ENCODE measurements at places on chromosomes 6 and 20.

GRCh38 chr20:59148701-59149493 lies 14.7 kb upstream of the ZNF831 start:
- no peak for DNase-seq

GRCh38 chr6:117423754-117424153 lies 2.0 kb downstream of the ROS1 start:
- no peak for DNase-seq

- peak; percentile 24 for DNase-seq
Observed at GRCh38 chr20:62043131-62043914, 22.4 kb downstream of the TAF4 start.

DNA sequence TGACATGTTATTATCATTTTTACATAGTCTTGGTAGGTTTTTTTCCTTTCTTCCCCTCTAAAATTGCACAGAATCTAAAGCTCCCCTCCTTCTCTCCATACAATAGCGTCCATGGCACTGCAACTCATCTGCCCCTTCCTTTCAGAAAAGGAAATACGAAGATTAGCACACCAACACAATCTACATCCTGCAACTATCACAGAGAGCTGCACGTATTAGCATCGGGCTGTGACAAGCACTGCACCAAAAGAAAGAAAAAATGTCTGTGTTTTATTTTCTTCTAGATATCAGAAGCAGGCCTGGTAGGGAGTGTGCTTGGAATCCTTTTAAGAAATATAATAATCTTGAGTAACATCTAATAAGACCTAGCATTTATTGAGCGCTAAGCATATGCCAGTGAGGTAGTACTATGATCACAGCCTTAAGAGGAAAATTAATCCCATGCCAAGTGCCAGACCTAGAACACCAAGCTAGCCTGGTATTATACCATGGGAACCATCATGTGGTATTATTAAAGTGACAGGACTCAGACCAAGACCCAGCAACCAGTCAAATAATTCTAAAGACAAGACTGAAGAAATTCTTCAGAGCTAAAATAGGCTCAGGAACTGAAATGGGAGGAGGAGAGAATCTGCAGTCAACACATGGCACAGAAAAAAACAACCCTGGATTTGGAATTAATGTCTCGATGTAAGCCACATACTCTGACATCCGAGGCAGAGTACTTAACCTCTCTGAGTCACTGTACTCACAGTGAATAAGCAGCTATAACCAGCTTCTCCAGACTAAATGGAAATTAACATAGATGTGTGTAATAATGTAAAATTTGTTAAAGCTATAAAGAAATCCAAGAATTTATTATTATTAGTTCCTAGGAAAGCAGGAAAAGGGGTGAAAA lies 124.3 kb downstream of the IPCEF1 start:
- peak; percentile 27 for DNase-seq

DNA sequence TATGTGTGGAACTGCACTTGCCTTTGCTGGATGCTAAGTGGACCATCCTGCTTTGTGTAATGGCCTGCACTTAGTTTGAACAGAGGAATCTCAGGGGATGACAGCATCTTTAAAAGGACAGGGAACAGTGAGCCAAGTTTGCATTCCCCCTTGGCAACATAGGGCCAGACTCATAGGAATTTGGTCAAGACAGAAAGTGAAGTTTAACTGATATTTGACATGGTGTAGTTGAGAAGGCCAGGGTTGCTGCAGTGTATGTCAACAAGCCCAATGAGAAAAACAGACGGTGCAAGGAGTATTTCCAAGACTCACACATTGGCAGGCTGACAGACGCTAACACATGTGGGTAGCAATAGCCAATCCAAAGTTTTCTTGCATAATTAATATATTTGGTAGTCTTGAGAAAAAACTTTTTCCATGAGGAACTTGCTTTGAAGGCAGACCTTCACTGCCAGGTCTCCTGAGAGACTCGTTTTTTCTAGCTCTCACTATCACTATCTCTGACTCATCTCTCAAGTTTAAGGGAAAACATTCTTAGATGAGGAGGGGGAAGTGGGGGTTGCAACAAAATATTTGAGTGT lies 213.8 kb downstream of the IBTK start:
- no peak for DNase-seq

DNA sequence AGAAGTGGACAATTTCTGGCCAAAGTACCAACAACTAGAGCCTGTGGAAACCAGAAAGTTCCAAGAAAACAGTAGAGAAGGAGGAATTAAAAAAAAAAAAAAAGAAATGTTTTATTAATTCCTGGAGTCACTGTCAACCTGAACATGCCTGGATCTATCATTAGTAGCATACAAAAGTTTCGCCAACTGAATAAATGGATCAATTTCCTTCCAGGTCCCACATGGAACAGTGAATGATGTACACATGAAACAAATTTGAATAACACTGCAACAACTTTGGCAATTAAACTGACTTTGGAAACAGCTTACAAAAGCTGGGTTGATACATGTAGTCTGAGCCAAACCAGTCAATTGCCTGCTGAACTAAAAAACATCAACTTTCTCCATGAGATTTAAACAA lies 90.0 kb upstream of the HMGCLL1 start:
- no peak for DNase-seq

DNA sequence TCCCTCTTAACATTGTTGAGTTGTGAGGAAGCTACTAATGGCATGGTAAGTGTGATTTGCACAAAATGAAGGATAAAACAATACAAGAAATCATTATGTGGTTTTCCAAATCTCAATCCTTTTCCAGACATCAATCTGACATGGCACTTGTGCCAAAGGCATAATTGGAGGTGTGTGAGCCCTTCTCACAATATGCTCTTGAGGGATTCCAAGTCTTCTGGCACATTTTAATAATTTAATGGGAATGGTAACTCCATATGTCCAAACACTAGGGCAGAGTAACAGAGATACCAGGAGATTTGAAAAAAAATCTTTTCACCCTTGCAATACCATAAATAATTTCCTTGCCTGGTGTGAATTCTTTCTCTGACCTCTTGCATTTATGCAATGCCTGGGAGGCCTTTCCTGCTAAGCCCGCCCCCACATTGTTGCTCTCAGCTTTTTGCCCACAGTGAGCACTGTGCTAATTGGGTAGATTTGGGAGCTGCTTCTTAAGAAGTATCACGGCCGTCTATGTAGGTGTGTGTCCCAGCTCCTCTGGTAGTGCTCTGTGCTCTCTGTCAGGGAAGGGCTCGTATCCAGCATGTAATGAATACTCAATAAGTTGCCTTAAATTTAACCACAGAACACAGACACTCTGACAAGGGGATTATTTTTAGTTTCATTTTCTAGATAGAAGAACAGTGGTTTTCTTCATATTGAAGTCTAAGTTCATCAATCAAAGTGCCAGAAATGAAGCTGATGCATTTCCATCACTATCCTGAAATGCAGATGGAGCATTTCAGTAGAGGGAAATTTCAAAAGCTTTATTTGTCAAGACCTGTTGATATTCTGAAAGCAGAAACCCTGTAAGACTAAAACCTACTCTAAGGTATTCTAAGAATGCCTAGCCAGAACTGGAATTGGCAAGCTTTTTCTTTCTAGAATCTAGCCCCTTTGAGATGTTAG lies 54.4 kb upstream of the CEP85L start:
- DNase-seq: peak; percentile 21

DNA sequence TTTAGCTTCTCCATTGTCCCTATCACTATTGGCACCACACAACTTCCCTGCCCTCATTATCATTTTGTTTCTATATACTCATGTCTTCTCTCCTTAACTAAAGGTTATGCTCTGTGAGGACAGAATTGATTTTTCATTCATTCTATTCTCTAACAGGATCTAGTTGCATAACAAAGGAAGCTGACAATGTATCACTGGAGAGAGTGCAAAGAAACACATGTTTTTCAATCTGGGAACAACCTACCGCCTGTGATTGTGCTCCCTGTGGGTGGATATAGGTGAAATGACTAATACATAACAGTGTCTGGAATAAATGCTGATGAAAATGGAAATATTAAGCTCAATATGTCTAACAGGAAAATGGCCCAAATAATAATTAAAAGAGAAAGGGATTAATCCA lies 56.6 kb downstream of the COL12A1 start:
- DNase-seq: no peak

DNA sequence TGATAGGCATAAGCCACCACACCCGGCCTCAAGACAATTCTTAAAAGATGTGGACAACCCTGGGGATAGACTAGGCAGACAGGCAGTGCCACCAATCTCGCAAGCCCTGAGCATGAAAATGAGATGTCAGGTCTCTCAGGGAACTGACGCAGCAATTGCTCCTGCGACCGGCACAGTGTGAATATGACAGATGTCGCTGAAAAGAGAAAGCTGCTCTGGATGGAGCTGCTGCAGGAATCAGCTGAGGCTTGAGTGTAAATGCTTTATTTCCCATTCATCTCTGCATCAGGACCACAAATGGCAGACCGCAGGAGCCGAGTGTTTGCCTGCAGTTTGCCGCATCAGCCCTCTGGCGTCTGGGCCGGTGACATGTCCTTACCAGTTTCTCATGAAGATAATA lies 68.4 kb downstream of the TFAP2C start:
- DNase-seq: no peak

GRCh38 chr6:40492187-40492586 lies 95.0 kb downstream of the LRFN2 start:
- DNase-seq: no peak

DNA sequence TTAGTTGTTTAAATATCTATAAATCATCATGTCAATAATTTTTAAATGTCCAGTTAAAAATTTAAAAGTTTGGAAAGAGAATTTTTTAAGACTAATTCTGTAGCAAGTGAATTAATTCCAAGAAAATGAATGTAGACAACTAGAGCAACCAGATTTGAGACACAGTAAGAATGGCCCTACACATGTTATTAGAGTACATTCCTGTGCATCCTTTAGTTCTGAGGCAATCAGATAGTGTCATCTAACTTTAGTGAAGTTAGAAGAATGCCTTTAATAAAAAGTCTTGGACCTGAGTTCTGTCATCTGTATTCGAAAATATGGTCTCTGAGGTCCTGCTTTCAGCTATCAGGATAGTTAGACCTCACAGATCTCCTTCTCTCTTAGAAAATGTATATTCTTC lies 63.7 kb downstream of the HIVEP2 start:
- DNase-seq: no peak

- no peak for DNase-seq
Observed at GRCh38 chr6:104187616-104188015, 672.1 kb downstream of the HACE1 start.

GRCh38 chr20:52434041-52434425 lies 242.5 kb upstream of the ZFP64 start:
- no peak for DNase-seq

GRCh38 chr6:1560281-1561058 lies 49.2 kb upstream of the FOXC1 start:
- no peak for DNase-seq

GRCh38 chr6:112429226-112429625 lies 82.1 kb downstream of the RFPL4B start:
- no peak for DNase-seq

DNA sequence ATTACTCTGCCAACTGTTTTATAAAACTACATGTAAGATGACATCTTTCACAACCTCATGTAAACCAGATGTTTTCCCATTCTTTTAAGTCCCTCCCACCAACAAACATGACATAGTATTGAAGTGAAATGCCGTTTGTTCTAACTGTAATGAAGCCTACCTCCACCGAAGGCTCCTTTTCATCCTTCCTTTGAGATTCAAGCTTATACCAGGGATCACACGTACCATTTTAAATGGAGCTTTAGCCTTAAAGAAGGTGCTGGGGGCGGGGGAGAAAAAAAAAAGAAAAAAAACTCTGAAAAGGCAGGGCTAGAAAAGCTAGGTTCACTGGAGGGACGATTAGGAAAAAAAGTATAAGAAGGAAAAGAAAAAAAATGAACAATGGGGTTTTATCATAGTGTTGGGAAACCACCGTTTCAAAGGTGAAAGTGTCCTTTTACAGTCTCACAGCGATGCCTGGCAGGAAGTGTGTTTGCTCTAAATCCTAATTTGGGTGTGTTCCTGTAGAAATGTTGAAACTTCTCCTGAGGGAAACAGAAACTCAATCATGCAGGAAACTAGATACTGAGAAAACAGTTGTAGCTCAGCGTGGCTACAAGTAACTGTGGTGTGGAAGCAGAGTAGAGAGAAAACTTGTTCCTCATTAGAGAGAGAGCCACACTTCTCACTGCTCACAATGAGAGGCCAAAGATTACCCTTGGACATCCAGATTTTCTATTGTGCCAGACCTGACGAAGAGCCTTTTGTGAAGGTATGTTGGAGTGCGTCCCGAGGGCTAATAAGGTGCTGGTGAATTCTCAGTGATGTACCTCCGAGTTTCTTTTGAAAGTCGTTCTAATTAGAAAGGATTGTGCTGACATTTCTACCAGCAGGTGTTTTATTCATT lies 37.6 kb upstream of the HINT3 start:
- DNase-seq: peak; percentile 90

DNA sequence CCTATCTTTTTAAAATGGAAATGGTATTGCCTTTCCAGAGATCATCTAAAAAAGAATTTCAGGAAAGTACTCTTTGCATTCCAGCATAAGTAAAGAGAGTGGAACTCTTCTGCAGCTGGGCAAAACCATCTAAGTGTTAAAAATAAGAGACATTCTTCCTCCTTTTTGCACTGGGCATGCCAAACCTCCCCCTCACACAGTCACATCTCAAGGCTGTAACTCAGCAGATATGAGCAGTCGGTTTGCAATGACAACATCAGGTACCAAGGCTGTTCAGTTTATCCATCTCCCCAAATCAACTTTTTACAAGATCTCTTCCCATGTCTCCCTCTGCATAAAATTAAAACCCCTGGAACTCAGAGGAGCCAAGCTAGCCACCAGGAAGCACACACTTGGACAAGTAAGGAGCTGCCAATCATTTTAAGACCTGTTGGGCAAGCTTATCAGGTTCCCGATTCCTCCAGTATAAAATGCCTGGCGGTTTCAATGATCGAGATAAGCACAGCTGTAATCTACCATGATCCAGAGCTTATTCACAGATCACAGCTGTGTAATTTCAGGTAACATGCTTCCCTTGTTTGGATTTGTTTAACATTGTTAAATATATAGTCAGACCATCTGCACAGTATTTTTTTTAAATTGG lies 23.2 kb downstream of the ID4 start:
- no peak for DNase-seq

GRCh38 chr20:32442630-32443373 lies 84.7 kb downstream of the ASXL1 start:
- DNase-seq: no peak

DNA sequence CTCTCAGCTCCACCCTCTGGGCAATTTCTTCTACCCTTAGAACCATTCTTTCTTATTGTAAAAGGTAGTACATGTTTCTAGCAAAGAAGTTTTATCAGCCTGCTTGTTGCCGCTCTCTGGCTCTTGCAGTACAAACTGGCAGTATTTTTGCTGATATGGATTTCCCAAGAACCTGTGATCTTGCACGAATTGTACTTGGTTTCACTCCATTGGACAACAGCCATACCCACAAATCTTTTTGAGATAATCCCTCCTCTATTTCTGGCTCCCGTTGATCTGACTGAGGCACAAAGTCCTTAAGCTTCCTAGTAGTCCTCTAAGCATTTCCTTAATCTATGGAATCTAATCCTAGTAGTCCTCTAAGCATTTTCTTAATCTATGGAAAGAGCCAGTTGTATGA lies 487.0 kb upstream of the PTCHD4 start:
- DNase-seq: no peak

- DNase-seq: no peak
Observed at GRCh38 chr20:45695496-45695895, 6.3 kb upstream of the WFDC13 start.

All from MV-4-11 (cell line).